Brain pericyte (primary cell): ENCODE measurements at places on chromosomes 4 and X.

DNA sequence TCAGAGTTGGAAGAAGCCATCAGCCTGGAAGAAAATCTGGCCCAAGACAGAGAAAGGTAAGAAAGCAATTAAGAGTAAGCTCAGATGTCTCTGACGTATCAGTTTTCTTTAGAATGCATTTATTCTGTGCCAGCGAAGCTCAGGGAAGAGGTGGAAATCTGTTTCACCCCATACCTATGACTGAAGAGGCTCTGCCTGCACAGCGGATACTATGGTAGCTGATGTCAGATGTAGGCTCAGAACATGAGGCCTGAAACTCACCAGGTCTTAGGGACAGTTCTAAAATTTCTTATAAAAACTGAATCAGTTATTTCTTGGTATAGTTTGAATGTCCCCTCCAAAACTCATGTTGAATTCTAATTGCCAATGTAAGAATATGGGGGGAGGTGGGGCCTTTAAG lies 30.9 kb downstream of the VEGFC start:
- no peak for DNase-seq

DNA sequence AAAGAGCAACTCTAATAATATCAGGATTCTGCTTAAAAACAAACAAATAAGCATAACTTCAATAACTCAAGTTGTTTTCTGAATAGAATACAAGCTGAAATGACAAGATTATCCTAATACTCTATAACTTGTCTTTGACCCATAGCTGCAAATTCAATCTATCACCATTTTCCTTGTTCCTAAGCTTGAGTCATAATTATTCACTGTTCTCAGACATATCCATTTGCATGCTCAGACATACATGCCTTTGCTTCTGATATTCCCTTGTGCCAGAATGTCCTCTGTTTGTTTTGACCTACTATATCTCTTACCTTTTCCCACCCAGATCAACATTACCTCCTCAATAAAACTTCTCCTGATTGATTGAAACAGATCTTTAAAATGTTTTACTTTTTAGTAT lies 109.7 kb downstream of the SNCA start:
- DNase-seq, result no peak

DNA sequence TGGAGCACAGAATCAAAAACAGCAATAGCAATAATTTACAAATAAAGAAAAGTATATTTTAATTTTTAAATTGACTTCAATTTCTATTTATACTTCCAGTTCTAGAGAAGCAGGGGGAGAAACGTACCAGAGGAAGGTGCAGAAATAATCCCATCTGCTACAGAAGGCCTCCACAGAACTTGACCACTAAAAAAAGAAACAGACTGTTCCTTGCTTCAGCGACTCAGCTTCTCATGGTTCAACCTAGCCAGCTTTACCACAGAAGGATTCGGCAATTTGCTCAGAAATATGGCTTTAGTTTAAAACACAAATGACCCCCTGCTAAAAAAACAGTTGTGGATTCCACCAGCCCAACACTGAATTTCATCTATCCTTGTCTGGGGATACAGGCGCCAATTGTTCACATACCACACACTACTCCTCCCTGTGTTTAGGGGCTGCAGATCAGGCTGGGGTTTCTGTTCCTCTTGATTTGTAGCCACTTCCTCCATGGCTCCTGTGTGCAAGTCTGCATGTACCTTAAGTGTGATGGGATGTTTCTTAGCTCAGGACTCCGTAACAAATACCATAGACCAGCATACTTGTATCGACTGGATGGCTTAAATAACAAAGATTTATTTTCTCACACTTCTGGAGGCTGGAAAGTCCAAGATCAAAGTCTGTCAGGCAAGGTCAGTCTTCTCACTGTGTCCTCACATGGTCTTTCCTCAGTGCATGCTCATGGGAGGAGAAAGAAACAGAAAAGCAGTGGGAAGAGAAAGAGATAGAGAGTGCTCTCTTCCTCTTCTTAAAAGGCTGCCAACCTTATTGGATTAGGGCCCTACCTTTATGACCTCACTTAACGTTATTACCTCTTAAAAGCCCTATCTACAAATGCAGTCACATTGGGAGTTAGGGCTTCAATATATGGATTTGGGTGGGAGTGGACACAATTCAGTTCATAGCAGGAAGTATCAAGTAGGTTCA lies 79.1 kb downstream of the AMOT start:
- no peak for DNase-seq

DNA sequence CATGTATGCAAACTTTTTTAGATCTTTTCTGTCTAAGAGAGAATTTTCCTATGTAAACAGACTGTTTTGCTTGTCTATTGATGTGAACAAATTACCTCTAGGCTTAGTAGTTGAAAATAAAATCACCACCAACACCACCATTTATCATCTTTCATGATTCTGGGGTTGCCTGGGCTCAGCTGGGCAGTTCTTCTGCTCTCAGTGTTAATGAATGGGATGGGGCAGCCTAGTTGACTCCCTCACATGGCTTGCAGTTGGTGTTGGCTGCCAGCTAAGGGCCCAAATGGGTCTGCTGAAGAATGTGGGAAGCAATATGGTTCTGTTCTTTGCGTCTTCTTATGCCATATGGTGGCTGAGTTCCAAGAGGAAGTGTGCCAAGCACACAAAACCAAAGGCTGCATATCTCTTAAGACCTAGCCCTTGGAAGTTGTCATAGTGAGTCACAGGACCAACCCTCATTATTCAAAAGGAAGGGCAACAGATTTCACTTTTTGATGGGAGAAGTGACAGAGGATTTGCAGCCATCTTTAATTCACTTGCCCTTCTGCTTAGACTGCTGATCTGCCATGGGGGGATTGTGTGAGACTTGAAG lies 17.9 kb downstream of the REELD1 start:
- no peak for DNase-seq

GRCh38 chr4:79030973-79031372 lies 91.7 kb upstream of the PAQR3 start:
- DNase-seq, result no peak

DNA sequence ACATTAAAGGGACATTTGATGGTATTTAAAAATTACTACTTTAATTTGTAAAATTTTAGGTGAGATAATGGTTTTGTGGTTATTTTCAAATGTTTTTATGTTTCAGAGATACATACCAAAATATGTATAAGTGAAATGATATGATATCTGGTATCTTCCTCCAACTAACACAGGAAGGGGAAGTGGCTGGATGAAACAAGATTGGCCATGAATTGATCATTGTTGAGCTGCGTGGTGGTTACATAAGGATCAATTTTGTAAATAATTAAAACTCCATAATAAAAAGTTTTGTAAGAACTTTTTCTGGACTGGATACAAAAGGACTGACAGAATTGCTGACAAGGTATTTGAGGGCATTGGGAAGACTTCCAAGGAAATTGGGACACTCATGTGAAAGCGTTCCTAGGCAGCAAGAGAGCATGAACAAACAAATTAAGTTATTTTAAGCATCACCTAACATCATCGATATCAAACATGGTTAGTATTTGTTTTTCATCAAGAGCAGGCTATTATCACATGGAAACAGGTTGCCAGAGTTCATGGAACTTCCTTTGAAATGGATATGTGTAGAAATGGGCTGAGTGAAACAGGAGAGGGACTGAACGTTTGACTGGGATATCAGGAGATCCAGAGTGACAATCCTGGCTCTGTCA lies 4.4 kb upstream of the PGM2 start:
- DNase-seq, result no peak

GRCh38 chrX:2707334-2707760 lies 16.3 kb downstream of the CD99 start:
- DNase-seq, result peak; percentile 57

- no peak for DNase-seq
These were observed 44.3 kb downstream of the GALNTL6 start for GRCh38 chr4:171857302-171858012.

DNA sequence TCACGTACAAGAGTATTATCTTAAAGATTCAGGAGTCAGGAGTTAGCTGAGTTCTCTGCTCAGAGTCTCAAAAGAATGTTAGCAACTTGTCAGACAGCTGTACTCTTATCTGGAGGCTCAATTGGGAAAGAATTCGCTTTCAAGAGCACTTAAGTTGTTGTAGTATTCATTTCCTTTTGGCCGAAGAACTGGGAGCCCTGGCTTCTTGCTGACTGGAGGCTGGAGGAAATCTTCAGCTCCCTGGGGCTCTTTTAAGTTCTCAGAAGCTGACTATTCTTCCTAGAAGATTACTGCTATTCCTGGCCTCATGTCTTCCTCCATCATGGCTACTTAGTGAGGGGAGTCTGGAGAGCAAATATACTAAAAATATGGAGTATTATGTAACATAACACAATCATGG lies 587.2 kb downstream of the EPHA5 start:
- DNase-seq, result no peak

- peak; percentile 52 for DNase-seq
These were observed 87.0 kb downstream of the RNF150 start for GRCh38 chr4:141046255-141046654.
